ENCODE measurements at places on chromosomes 2 and 18.

- no peak for DNase-seq
These were observed 35.7 kb upstream of the ST3GAL5 start for GRCh38 chr2:85924522-85924921.

DNA sequence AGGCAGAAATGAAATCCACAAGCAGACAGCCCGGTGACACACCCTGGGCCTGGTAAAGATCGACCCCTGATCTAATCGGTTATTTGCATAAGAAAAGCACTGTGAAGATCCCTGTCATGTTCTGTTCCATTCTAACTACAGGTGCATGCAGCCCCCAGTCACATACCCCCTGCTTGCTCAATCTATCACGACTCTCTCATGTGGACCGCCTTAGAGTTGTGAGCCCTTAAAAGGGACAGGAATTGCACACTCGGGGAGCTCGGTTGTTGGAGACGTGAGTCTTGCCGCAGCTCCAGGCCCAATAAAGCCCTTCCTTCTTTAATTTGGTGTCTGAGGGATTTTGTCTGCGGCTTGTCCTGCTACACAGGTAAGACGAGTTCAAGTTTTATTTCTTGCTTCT, 13.4 kb upstream of the IL1B start:
- DNase-seq: no peak

DNA sequence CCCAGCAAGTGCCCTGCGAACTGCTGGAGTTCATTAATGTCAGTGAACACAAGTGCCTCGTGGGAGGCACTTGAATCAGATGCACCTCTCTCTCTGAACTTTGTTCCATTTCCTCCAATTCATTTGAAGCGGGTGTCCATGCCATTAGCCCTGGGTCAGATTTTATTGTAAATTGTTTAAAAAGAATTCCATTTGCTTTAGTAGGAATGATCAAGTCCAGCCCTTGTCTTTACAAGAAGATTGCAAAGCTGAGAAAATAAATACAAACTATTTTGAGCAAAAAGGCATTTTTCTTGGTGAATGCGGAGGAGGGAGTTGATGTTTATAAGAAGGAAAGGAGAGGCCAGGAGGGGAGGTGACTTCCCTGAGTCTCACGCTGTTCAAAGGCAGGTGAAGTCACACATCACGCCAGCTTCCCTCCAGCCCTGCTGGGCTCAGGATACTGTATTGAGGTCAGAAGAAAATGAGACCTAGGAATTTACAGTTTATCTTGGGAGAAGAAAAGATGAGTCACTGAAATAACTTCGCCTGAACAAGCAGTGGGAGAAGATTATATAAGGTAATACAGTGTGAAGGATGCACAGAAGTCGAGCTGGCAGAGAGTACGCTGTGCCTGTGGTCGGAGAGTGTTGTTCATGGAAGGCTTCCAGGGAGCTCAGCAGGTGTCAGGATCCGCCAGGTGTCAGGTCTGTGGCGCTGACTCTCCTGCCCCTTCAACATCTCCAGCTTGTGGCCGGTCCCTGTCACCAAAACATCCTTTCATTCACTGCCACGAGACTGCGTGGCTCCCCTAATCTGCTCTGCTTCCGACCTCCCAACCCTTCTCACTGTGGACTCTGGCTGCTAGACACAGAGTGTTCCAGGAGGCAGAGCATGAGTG, 36.5 kb downstream of the EFR3B start:
- no peak for DNase-seq

DNA sequence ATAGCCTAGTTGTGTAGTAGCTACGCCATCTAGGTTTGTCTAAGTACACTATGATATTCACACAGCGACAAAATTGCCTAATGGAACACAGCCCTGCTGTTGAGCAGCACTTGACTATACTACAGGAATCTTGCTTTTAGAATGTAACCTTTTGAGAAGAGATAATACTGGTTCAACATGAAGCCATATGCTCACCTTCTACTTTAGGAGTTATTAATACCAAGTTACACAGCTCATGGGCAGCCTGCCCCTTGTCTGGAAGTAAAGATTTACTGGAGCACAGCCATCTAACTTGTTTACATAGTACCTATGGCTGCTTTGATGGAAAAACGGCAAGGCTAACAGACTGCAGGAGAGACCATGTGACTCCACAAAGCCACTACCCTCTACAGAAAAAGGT, 174.8 kb downstream of the DYM start:
- DNase-seq: no peak

GRCh38 chr2:75406131-75406581, 154.6 kb downstream of the EVA1A start:
- DNase-seq: no peak

GRCh38 chr2:15893689-15894480, 46.5 kb upstream of the MYCN start:
- DNase-seq: no peak

DNA sequence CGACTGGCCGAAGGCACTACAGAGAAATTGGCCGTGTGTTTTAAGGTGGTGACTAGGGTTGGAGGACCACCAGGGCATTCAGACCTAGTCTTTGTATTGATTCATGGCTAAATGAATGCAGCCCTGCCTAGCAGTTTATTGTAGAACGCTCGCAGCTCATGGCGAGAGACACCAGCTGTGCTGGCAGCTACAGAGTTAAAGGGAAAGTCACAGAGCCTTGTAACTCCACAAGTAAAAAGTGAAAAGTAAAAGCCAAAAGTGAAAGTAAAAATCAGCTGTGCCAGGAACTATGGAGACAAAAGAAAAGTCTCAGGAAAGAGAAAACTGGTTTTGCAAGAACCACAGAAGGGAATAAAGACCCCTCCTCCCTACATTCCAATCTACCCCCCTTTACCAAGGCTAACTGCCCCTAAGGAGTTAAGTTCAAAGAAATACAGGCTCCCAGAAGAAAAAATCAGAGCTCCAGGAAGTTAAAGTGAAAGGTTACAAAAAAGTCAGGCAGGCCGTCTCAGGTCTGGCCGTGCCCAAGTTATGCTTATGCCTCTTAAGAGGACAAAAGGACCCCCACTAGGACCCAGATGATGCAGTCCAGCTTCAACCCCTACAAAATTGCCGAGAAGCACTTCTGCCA, 46.4 kb upstream of the SELENOI start:
- no peak for DNase-seq

DNA sequence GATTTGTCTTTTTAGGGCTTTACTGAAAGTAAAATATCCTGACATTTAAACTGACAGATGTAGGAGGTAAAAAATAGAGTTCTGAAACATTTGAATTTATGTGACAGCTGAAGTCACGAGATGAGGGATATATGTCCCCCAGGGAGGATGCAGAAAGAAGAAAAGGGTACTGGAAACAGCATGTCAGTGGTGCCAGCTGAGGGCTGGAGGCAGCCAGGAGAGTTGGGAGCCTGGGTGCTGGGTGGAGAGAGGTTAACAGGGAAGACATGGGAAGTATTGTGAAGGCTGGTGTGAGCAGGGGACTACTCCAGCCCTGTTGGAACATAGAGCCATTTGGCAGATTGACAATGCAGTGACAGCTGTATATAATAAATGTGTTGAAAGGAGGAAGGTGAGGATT, 11.8 kb upstream of the MOCOS start:
- no peak for DNase-seq

GRCh38 chr2:120209427-120210269, 13.6 kb downstream of the TMEM185B start:
- DNase-seq: no peak

- DNase-seq: peak; percentile 76
These were observed at the start of gene PROM2 for GRCh38 chr2:95274291-95275150. Gene PROM2, plus strand, starts transcription at chr2:95274449. Its CDS starts 137 bp downstream, at chr2:95274586.

DNA sequence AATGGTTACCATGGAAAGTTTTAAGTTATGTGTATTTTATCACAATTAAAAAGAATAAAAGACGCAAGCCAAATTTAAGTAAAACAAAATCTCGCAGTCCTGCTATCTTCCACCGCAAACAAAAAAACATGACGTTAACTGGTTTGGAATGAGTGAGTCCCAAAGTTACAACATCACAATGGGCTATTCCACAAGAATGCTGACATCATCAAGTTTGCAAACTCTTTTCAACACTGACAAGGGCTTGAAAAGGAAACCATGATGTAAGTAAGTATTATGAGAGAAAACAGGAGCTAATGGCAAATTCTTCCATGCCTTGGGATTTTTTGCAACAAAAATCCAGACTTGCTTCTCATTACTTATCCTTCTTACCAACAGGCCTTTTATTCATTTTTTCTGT, 31.1 kb downstream of the SIGLEC15 start:
- no peak for DNase-seq

- DNase-seq: no peak
These were observed 13.7 kb downstream of the NGEF start for GRCh38 chr2:232999354-232999753.

- DNase-seq: no peak
These were observed 47.4 kb upstream of the CYRIA start for GRCh38 chr2:16713011-16713423.

GRCh38 chr2:71006323-71006722, 11.7 kb upstream of the TEX261 start:
- DNase-seq: no peak

- DNase-seq: peak; percentile 36
These were observed 45.3 kb downstream of the DGKD start for GRCh38 chr2:233399306-233400225.

GRCh38 chr2:229282758-229283546, 11.9 kb upstream of the PID1 start:
- DNase-seq: no peak

- no peak for DNase-seq
These were observed 1.4 kb downstream of the TRIB2 start for GRCh38 chr2:12718015-12718671.

DNA sequence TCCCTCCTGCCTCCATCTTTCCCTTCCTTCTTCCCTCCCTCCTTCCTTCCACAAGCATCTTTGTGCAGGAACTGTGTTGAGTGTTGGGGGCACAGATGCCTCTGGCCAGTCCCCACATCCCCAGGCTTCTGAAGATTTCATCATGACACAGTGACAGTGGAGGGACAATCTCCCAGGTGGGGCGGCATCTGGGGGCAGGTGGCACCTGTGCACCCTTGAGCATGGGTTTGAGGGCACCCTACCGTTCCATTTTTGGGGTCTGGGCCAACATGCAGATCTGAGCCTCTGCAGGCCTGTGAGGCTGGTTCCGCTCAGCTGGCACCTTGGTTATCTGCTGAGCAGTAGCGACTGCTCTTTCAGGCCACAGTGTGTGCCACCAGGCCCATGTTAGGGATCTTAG, 57.6 kb downstream of the LONRF2 start:
- no peak for DNase-seq

DNA sequence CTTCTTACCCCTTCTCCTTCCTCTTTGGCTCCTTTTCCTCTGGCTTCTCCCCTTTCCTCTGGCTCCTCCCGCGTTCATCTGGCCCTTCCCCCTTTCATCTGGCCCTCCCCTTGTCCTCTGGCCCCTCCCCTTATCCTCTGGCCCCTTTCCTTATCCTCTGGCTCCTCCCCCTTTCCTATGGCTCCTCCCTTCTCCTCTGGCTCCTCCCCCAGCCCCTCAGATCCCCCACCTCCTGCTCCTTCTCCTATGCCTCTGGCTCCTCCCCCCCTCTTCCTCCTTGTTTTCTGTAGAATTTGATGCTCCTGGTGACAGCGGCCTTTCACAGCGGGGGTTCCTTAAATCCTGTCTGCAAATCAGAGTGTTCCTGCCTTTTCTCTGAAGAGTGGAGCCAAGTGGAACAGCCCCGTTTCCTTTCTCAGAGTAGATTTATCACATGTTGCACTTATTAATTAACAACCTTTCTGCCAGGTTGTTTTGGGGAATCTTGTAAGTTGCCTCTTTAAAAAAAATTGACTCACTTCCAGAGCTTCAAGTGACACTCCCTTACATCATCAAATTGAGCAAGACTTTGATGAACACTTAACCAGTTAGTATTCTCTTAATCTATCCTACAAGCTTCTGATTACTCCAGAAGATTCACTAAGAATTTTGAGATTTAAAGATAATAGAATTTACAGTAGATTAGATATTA, 27.9 kb downstream of the FABP1 start:
- DNase-seq: peak; percentile 95

DNA sequence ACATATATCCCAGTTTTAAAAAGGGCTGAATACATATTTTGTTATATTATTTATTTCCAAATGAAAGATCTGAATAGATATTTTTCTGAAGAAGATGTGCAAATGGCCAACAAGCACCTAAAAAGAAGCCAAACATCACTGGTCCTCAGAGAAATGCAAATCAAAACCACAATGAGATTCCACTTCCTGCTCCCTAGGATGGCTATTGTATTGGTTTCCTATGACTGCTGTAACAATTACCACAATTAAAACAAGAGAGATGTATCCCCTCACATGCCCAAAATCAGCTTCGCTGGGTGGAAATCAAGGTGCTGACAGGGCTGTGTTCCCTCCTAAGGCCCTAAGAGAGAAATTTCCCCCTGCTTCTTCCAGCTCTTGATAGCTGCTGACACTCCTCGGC, 23.2 kb downstream of the ABCB11 start:
- DNase-seq: no peak

GRCh38 chr2:98382739-98383138, 36.5 kb downstream of the CNGA3 start:
- no peak for DNase-seq

DNA sequence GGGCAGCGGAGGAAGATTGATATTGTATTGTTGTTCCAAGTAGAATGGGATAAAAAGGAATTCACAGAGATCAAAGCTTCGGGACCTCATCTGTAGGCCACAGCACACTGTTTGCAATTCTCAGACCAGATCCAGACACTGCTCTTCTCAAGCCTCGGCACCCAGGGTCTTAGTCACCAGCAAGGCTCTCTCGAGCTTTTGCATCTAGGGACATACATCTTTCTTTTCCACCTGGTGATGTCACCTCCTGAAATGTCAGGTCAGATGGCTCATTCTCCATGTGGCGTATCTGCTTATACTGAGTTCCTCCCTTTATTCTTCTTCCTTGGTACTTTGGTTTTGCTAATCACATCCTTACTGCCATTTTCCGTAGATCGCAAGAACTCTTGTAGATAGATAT, 42.9 kb upstream of the SNTG2 start:
- DNase-seq: no peak

DNA sequence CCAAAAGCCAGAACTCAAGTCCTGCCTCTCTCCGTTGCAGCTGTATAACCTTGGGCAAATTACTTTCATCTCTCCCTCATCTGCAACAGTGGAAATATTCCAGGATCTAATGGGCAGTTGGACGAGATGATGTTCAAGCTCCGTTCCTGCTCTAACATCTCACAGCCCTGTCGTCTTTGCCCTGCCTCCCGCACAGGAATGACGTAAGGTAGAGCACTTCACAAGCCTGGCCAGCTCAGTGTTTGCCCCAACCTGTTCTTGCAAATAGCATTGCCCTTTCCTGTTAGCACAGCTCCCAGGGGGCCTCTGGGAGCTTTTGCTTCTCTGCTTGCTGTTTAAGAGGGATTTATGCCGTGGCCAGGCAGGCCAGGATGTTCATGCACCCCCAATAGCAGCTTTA, 107.9 kb downstream of the KLHL29 start:
- no peak for DNase-seq

GRCh38 chr18:42182728-42183700, 228.0 kb downstream of the PIK3C3 start:
- no peak for DNase-seq

- no peak for DNase-seq
These were observed 358 bp downstream of the USP37 start for GRCh38 chr2:218567797-218568189.

- DNase-seq: no peak
These were observed 63.8 kb downstream of the HAUS1 start for GRCh38 chr18:46167971-46168370.

- DNase-seq: no peak
These were observed 83.6 kb downstream of the FARSB start for GRCh38 chr2:222572264-222572721.
